ENCODE measurements at places on chromosomes 7 and 10.

DNA sequence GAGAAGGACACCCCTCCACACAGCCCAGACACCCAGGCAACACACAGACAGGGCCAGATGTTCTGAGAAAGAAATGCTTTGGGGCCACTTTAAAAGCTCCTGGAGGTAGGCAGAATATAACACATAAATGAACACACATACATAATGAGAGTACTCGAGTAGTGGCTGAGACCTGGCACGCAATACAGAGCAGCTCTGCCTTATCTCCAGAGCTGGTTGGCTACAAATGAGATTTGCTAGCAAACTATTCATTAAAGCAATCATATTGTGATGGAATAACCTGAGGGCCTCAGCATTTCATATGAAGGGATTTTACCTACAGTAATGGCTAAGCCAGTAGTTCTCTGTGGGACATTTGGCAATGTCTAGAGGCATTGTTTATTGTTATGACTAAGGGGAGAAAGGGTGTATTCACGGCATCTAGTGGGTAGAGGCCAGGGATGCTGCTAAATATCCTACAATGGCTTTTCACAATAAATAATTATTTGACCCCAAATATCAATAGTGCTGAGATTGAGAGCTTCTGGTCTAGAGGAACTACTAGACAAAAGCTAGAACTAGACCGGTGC is 5.5 kb upstream of the IMPDH1 start:
- no peak for DNase-seq

DNA sequence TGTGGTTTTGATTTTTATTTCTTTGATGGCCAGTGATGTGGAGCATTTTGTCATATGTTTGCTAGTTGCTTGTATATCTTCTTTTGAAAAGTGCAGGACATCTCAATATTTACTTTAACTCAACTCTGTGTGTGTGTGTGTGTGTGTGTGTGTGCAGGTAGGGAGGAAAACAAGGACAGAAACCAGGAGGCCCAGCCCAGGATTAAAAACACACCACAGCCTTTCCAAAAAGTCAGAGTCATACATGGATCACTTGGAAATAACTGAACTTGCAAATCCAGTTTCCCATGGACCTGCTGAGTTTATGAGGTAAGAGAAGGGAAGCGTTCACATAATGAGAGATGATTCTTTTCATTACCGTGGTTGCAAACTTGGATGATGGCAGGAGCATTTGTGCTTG is 189.9 kb upstream of the LYZL1 start:
- DNase-seq = no peak

GRCh38 chr7:150560486-150560885 is 6.7 kb upstream of the GIMAP4 start:
- DNase-seq = no peak

DNA sequence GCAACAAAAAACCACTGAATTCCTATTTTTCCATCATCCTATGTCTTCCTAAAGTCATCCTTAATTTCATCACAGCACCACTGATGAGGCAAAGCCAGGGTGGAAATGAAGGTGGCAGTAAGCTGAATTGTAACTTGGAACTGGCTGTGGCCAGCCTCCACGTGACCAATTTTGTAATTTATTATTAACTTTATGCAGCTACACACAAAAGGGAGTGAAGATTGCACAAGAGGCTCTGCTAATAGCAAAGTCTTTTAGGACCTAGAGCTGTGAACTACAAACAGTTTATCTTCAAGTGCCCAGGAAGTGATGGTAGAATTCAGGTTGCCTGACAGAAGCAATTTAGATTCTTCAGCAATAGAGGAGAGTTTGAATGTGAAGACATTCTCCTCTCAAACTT is 176.4 kb downstream of the CCDC71L start:
- no peak for DNase-seq

GRCh38 chr7:148275359-148275890 is 315.1 kb upstream of the C7orf33 start:
- DNase-seq = no peak

GRCh38 chr10:102831322-102832071 is 5.7 kb downstream of the CYP17A1 start:
- no peak for DNase-seq

GRCh38 chr7:55531536-55531935 is 40.8 kb downstream of the VOPP1 start:
- no peak for DNase-seq

GRCh38 chr10:6601246-6601805 is 21.2 kb upstream of the PRKCQ start:
- DNase-seq = no peak

- DNase-seq = peak; percentile 40
Measured at GRCh38 chr7:37342688-37343471, 105.8 kb downstream of the ELMO1 start.

DNA sequence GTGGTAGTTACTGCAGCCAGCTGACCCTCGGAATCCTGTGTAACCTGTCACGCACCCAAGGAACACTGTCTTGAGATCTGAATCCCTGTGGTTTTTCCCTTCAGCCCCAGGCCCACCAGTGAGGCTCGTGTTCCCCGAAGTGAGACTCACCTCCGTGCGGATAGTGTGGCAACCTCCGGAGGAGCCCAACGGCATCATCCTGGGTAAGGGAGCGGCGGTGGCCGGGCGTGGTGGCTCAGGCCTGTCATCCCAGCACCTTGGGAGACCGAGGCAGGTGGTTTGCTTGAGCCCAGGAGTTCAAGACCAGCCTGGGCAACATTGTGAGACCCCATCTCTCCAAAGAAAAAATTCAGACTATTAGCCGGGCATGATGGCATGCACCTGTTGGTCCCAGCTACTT is 549.9 kb upstream of the FOXK1 start:
- DNase-seq = no peak

DNA sequence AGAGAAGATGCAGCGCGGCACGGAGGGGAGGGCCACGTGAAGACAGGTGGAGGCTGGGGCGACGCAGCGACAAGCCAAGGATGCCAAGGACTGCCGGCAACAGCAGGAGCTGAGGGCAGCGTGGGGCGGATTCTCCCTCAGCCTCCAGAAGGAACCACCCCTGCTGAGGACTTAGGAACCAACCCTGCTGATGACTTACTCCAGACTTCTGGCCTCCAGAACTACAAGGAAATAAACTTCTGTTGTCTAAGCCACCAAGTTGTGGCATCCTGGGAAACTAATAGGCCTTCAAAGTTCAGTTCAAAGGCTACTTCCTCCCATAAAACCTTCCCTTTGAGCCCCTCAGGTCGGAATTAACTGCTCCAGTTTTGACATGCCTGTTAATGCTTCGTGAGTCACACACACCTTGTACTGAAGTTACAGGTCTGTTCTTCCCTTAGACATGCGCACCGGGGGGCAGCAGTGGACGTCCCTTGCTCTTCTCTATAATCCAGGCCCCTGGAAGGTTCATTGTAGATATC is 88.4 kb upstream of the RHEB start:
- no peak for DNase-seq

DNA sequence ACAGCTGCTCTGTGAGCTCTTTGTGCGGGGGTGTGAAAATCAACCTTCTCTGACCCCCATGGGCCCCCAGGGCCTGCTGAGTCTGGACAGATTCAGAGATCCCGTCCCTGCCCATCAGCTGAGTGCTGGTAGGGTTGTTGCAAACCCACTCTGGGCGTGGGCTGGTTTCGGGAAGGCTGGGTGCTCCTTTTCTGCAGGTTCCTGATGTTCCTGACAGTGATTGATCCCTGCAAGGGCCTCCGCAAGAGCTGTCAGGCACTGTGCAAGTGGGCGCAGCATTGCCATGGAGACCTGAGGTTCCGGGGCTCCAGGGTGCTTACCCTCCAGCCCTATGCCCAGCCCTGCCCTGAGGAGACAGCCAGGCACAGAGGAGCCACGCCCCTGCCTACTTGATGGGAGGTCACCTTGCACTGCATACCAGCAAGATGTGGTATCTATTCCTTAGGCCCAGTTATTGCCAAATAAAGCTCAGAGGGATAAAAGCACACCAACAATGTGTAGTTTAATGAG is 44.3 kb upstream of the INPP5A start:
- no peak for DNase-seq

DNA sequence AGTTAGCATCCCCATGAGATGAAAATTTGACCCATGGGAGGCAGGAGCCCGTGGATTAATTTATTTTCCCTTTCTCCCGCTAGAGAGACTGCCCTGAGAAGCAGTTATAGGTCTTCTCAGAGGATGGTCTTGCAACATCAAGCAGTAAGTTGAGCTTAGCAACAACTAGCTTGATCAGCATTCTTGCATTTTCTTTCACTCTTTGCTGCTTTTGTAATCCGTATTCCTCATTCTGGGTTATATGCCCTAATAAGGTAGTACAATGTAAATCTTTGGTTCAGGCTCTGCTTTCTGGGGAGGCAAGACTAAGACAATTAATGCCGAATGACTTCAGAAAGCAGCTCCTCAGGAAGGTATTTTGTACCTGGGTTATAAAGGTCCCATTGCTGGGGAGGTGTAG is 146.8 kb downstream of the FZD1 start:
- DNase-seq = no peak

GRCh38 chr7:151761231-151761630 is 115.7 kb downstream of the PRKAG2 start:
- no peak for DNase-seq

DNA sequence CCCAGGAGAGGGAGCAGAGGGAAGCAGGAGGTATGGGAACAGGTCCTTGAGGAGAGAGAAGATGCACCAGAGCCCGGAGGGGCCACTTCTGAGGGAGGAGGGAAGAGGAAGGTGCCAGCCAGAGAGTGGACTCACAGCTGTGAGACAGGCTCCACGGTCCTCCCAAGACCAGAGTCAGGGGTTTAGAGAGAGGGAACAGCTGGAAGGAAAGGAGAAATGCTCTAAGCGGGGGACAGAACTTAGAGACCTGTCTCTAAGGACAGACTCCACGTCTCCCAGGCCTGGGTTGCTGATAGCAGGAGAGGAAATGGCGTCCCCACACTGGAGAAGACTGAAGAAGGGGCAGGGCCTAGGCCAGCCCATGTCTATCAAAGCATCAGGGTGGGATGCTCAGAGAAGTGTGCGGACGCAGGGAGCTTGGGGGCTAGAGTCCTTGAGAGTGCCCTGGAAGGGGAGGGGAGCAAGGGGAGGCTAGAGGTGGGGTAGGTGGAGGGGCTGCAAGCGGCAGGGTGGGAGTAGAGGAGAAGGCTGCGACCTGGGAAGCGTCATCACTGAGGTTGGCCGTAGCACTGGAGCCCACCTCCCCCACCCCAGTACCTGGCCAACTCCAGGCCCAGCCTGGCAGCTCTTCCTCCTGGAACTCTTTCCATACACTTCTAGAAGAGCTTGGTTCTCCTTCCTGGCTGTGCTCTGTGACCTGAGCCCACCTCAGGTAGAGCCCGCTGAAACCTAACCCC is 25.6 kb upstream of the GRID1 start:
- no peak for DNase-seq

DNA sequence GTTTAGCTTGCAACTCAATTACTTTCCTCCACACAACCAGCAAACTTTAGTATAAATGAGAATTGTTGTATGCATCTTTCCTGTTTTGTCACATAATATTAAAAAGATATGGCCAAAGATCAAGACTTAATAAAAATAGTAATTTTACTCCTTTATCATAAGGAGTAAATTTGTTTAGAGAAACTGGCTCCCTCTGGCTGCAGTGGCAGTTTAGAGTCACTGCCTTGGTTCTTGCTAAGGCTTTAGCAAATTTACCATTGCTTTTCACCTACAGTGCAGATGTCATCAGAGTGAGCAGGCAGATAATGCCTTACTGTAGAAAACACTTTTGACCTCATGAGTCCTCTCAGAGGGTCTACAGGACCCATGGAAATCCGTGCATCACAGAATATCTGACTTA is 2.6 kb downstream of the PRPF18 start:
- no peak for DNase-seq

DNA sequence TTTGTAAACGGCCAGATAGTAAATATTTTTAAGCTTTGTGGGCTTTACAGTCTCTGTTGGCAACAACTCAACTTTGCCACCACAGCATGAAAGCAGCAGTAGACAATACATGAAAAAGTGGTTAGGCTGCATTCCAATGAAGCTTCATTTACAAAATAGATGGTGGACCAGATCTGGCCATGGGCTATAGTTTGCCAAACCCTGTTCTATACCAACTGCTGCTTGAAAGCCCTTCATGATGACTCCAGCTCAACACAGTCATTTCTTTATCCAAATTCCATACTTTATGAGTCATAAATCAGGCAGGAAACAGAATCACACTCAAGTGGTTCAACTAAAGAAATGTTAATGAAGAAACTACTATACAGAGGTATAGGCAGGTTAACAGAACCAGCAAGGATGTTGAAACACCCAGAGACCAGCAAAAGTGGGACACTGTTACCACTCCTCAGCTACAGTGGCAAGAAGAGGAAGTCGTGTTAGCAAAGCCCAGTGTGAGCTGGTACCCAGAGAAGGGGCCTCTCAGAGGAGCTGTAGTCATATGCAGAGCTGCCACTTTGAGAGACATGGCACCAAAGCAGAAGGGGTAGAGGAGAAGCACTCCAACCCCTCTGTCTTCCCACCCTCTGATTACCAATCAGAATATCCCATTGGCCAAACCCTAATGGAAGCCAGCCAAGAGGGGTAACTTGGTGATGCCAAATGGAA is 72.5 kb downstream of the PRLHR start:
- no peak for DNase-seq

GRCh38 chr7:4269746-4270145 is 412.3 kb upstream of the FOXK1 start:
- DNase-seq = no peak

GRCh38 chr10:128599538-128599937 is 473.3 kb upstream of the MKI67 start:
- DNase-seq = no peak

DNA sequence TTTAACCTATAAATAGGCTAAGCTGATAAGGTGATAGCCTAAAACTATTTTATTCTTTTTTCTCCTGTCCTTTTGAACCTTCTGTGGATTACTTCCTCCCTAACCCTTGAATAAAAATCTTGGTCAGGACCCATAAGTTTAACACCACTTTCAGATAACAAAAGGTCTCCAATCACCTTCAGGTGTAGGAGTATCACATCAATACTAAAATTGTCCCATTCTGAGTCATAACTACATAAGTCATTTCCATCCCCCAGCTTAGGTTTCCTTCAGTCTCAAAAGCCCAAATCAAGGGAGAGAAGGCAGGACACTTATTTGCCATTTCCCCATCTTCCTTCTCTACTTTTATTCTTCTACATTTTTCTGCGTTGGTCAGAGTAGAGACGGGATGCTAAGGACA is 56.9 kb upstream of the WNT16 start:
- DNase-seq = no peak

DNA sequence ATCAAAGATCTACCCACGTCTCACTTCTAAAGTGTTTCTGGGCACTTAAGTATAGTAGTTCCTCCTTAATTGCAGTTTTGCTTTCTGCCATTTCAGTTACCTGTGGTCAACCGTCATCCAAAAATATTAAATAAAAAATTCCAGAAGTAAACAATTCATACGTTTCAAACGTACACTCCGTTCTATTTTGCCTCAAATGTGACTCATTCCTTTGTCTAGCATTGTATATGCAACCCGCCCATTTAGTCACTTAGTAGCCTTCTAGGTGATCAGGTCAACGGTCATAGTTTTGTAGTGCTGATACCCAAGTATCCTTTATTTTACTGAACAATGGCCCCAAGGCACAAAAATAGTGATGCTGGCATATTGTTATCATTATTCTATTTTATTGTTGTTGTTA is 33.8 kb downstream of the HGF start:
- no peak for DNase-seq

GRCh38 chr10:78361031-78361430 is 327.4 kb downstream of the RPS24 start:
- DNase-seq = no peak

GRCh38 chr10:79336739-79337138 is 10.5 kb upstream of the PPIF start:
- DNase-seq = no peak
